ENCODE measurements at places on chromosomes 1 and 21.

GRCh38 chr21:38533887-38534286 lies 35.6 kb upstream of the ERG start:
- no peak for DNase-seq

DNA sequence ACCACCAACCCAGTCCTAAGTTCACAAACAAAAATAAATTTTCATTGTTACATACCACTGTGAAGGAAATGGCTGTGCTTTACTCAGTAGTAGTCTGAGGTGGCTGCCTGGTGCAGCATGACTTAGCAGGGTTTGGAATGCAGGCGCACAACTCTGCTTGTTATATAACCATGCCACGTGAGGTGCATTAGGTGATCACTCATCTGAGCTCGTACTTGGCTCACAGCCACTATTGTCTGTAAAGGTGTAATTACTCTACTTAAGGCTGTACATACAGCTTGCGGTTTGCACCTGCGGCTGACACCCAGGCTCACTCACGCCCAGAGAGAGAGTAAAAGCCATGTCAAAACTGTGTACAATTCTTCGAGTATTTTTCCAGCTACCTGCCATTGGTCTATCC lies 599.4 kb downstream of the LTN1 start:
- DNase-seq = no peak

GRCh38 chr1:32925403-32926162 lies 24.4 kb upstream of the TMEM54 start:
- peak; percentile 20 for DNase-seq

- DNase-seq = no peak
Observed at GRCh38 chr1:107153014-107153413, 12.2 kb downstream of the NTNG1 start.

GRCh38 chr1:34415140-34415539 lies 238.4 kb downstream of the C1orf94 start:
- DNase-seq = no peak

Measured in BE2C (cell line).